ENCODE measurements at places on chromosomes 16 and 17.

DNA sequence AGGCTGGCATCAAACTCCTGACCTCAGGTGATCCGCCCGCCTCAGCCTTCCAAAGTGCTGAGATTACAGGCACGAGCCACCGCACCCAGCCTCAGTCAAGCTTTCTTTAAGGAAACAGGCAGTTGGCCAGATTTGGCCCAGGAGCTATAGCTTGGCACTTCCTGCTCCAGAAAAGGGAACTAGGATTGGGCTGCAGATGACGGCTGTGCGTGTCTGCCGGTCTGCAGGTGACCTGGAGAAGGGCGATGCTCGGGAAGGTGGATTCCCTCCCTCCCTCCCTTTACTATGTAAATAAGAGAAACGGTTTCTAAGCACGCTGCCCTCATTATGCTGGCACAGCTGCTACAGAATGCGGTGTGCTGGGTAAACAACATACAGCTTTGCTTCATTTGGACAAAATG is 215.9 kb downstream of the RPTOR start:
- no peak for DNase-seq

DNA sequence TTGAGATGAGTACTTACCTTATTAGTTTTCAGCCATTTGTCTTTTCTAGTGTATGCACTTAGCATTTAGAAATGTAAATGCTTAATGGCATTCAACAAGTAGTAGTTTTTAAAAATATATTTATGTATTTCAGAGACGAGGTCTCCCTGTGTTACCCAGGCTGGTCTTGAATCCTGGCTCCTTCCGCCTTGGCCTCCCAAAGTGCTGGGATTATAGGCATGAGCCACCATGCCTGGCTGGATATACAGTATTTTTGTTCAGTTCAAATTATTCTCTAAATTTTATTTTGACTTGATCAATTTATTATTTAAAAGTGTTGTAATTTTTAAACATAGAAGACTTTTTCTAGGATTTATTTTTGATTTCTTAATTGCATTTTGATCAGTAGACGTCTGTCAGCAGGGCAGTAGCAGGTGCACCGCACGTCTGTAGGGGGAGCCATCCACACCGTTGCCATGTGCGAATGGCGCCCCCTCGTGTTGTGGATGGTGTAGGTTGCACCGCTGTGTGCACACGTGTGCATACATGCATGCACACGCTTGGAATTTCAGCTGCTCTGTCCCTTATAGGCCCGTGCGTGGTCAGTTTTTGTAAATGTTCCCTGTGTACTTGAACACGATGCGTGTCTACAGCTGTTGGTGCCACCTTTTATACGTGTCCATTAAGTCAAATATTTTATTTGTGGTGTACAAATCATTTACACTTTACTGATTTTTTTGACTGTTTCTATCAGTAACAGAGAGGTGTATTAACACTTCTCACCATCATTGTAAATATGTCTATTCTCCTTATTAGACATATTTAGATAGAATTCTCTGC is 30.6 kb downstream of the RPTOR start:
- DNase-seq = peak; percentile 86

DNA sequence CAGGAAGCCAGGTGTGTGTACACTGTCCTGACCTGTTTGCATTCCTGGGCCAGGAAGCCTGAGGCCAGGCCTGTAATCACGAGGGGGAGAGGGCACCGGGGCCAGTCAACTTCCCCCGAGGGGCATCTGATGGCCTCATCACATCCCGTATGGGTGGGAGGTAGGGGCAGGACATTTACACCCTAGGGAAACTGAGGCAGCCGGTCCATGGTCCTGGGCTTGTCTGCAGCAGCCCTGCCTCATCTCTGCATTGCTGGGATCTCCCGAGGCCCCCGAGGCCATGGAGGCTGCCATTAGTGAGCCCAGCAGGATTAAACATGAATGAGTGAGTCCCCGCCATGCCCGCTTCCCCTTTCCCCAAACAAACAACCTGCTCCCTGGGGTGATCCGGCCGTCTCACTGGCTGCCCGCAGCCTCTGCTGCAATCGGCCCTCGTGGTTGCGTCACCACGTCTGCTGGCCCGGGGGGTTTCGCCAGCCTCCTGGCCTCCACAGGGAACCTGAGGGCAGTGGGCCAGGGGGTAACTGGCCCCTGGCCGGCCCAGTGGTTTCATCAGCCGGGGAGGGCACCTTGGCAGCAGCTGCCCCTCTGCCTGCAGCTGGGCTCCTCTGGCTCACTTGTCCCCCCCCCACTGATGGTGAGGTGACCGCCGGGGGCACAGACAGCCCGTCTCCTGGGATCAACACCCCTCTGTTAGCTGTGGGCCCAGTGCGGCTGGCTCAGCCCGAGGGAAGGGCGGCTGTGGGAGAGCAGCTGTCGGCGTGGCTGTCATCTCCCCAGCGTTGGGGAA is 88.3 kb upstream of the GSE1 start:
- no peak for DNase-seq

DNA sequence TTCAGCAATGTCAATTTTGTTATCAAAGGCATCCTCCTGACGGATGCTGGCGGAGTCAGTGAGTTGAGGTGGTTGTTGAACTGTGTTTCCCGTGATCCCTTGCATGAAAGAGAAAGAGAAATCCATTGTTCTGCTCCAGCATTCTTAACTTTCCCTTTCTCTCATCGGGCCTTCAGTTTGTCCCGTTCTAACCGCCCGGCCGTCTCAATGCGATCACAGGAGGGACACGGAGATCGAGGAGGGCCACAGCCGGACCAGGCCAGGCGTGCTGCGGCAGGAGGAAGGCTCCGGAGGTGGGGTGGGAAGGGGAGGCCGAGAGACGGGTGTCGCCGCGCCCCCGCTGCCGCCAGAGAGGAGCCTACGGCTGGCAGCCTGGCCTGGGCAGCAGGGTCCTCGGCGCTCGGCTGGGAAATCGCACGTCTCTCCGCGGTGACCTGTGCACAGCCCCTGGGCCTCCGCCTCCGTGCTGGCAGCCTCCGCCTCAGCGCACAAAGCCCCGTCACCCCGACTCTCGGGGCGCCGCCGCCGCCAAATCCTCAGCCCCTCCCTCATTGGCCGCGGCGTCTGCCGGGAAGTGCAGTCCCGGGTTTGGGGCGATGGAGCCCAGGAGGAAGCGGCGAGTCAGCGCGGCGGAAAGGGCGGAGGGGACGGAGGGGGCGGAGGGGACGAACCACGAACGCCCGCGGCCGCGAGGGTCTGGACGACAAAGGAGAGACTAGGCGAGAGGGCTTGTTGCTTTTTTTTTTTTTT is 38.1 kb downstream of the SOST start:
- peak; percentile 68 for DNase-seq

GRCh38 chr16:67936124-67936879 is at the start of gene PSMB10:
PSMB10 (minus strand) TSS chr16:67936850; CDS start chr16:67936749, 101 bp downstream.
- peak; percentile 37 for DNase-seq

- DNase-seq = no peak
Observed at GRCh38 chr17:32786169-32786568, 90.8 kb downstream of the MYO1D start.

GRCh38 chr17:34782271-34782670 is 179.0 kb downstream of the CCT6B start:
- no peak for DNase-seq

DNA sequence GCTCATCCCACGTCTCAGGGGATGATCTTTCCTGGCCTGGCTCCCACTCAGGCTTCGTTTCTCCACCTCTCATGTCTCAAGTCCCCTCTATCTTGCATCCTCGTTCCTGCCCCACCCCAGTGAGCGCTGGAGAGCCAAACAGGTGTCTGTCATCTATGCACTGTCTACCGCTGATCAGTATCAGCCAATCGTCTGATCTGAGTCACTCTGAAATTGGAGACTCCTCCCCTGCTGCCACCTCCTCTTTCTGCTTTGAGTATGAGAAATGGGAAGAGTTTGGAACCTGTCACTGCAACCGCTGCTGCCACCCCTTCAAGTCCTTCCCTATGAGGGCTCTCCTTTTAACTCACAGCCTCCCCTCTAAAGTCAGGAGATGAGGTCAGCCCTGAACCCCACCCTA is 28.0 kb downstream of the FZD2 start:
- DNase-seq = no peak

DNA sequence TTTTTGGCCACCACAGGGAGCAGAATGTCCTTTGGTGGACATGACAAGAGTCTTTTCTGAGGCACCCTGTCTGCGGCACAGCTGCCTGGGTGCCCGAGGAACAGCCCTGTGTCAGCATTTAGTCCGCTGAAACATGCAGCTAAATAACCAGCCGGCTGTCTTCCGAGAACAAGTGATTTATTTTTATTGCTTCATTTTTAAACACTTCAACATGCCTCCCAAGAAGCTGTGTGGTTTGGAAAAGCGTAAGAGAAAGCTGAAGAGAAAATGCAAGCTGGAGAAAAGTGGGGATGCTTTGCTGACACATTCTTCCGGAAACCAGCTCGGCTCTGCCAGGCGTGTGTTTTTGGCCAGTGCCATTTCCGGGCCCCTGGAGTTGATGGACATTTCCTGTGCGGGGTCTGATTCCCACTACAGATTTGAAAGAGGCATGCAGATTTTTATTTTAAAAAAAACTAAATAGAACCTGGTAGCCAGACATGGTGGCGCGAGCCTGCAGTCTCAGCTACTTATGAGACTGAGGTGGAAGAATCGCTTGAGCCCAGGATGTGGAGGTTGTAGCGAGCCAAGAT is 94.7 kb downstream of the SEC14L1 start:
- DNase-seq = no peak

Measured in neuronal stem cell (in vitro differentiated cells).